ENCODE measurements at places on chromosomes 4 and X. TPM values are rescaled to one million over a fixed set of nuclear protein-coding genes. Genes with fewer than 3 reads are reported as not detected.

The SYP gene
- polyA plus RNA-seq, result 0.38 TPM

The TGIF2LX gene
- not detected for polyA plus RNA-seq

The PNMA6A gene
- not detected for polyA plus RNA-seq

The GSX2 gene
- polyA plus RNA-seq, result not detected

The SPP1 gene
- polyA plus RNA-seq, result not detected

The POF1B gene
- polyA plus RNA-seq, result 0.54 TPM

The TENM3 gene
- not detected for polyA plus RNA-seq

DNA sequence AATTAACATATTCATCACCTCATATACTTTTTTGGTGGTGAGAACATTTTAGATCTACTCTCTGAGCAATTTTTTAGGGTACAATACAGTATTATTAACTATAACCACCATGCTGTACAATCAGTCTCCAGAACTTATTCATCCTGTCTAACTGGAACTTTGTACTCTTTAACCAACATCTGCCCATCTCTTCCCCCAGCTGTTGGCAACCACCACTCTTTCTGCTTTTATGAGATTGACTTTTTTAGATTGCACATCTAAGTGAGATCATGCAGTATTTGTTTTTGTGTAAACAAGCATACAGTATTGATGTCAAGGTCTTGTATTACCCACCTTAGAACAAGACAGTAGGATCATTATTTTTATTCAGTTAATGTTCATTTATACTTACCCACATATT lies 516.8 kb downstream of the RPA4 start:
- H3K4me1 ChIP-seq, result no peaks in the 10 kb centered on the region
- no peaks in the 10 kb centered on the region for H3K27me3 ChIP-seq
- no peak overlapping the region for H3K4me3 ChIP-seq
- H3K36me3 ChIP-seq, result no peaks in the 10 kb centered on the region

DNA sequence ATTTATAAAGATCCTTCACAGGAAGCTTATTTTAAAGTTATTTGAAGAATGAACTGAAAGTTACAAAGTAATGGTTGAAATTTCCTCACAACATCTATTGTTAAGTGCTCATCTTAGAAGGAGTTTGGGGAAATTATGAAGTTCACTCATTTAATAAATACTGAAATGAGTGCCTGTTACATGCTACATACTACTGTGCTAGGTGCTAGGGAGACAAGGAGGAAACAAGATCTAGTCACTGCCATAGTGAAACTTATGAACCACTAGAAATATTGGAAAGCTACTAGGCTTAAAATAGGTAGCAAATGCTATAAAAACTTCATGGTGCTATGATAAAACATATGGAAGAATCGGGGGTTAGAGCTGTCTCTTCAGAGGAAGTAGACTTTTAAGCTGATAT lies 97.1 kb downstream of the JADE1 start:
- DNase-seq, result no peak
- peaks cover 11% of the 10 kb centered on the region for H3K36me3 ChIP-seq
- no peak overlapping the region for H3K4me3 ChIP-seq
- no peaks in the 10 kb centered on the region for H3K27me3 ChIP-seq

- H3K4me3 ChIP-seq, result no peak overlapping the region
- H3K4me1 ChIP-seq, result peaks cover 31% of the 10 kb centered on the region
- DNase-seq, result no peak
- H3K27me3 ChIP-seq, result no peaks in the 10 kb centered on the region
Measured at GRCh38 chr4:2672700-2673099, 83.4 kb downstream of the TNIP2 start.

DNA sequence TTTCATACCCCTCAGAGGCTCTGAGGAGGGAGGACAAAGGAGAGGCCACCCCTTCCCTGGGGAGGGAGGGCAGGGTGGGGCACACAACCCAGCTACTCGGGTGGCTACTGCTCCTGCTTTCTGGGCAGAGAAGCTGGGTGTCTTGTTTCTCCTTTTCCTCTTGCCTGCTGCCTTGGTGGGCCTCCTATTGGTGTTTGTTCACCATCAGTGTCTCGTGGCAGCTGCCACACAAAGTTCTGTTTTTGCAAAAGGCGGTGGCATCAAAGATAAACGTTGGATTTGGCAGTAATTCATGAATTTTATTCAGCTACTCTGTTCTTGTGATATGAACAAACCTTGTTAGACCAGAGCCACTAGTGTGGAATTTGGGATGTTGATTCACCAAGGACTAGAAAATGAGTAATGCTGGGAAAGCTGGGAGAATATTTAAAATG lies 153.0 kb upstream of the SCML1 start:
- H3K4me1 ChIP-seq, result no peaks in the 10 kb centered on the region
- H3K36me3 ChIP-seq, result no peaks in the 10 kb centered on the region
- H3K4me3 ChIP-seq, result no peak overlapping the region
- H3K27ac ChIP-seq, result no peak overlapping the region
- DNase-seq, result no peak
- no peaks in the 10 kb centered on the region for H3K27me3 ChIP-seq

GRCh38 chr4:151931563-151931962 lies 170.8 kb upstream of the GATB start:
- H3K27ac ChIP-seq, result no peak overlapping the region
- no peaks in the 10 kb centered on the region for H3K36me3 ChIP-seq
- no peak overlapping the region for H3K4me3 ChIP-seq
- no peak for DNase-seq
- no peaks in the 10 kb centered on the region for H3K4me1 ChIP-seq
- peaks cover under 1% of the 10 kb centered on the region for H3K27me3 ChIP-seq

DNA sequence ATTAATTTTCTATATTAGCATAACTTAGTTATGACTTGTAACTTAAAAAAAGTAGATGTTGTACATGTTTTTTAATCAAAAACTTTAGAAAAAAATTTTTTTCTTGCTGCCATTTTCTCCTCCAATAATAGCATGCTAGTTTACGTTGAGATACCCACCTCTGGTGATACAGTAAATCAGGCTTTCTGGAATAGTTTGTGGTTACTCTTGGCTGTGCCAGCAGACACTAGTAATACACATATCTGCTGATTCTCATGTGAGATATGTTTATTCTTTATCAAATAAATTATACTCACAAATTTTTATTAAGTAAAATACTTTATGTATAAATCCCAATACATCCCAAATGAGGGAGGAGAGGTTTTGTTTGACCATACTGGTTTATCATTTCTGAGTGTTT lies 117.3 kb downstream of the KLHL8 start:
- H3K4me3 ChIP-seq, result no peak overlapping the region
- no peaks in the 10 kb centered on the region for H3K27me3 ChIP-seq
- DNase-seq, result no peak
- H3K4me1 ChIP-seq, result peaks cover 9% of the 10 kb centered on the region

GRCh38 chr4:176205299-176205698 lies 9.9 kb upstream of the SPATA4 start:
- DNase-seq, result no peak
- peaks cover 55% of the 10 kb centered on the region for H3K27me3 ChIP-seq
- H3K4me1 ChIP-seq, result no peaks in the 10 kb centered on the region

DNA sequence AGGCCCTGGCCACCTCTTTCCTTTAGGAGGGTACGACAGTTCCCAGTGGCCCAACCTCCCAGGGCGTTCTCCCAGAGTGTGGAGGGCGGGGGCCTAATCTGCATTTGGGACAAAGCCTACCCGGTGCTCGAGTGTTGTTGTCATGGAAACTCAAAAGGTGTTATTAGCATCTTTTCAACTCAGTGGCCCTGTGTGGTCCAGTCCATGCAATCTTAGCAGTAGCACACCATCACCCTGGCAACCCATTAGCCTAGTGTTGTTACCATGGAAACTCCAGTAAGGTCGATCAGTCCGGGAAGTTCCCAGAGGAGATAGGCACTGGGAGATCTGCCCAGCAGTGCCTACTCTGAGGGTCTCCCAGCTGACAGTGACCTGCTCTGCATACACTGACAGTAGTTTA lies 20.2 kb downstream of the APLN start:
- H3K27ac ChIP-seq, result no peak overlapping the region
- H3K27me3 ChIP-seq, result no peaks in the 10 kb centered on the region
- no peak for DNase-seq
- no peaks in the 10 kb centered on the region for H3K4me1 ChIP-seq
- no peak overlapping the region for H3K4me3 ChIP-seq
- H3K36me3 ChIP-seq, result no peaks in the 10 kb centered on the region
